Mammary epithelial cell (primary cell): ENCODE measurements at places on chromosomes 11 and 22. TPM values are rescaled to one million over a fixed set of nuclear protein-coding genes. Genes with fewer than 3 reads are reported as not detected.

Gene IFITM10
- total RNA-seq: 3.6 and 10.2 TPM in 2 replicates

Gene SYCE3
- total RNA-seq: not detected

Gene FAM83F
- 59.4 and 67.3 TPM in 2 replicates for total RNA-seq

Gene OR10W1
- not detected in 2 replicates for total RNA-seq

Gene ANO3
- total RNA-seq: not detected

Gene SLC37A2
- total RNA-seq: 34.8 TPM

Gene CYP2D6
- 1.0 TPM for total RNA-seq
